ENCODE measurements at places on chromosomes 16 and 17.

DNA sequence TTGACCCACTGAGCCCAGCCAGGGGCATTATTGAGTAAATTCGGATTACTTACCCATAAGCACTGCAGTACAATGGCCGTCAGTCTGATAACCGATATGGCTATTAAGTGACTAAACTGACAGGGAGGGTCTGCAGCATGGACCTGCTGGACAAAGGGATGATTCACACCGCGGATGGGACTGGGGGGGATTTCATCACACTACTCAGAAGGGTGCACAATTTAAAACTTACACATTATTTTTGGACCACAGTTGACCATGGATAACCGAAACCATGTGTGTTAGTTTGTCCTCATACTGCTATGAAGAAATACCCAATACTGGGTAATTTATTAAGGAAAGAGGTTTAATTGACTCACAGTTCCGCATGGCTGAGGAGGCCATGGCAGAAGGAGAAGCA lies 106.5 kb downstream of the ABCC6 start:
- DNase-seq, result no peak

DNA sequence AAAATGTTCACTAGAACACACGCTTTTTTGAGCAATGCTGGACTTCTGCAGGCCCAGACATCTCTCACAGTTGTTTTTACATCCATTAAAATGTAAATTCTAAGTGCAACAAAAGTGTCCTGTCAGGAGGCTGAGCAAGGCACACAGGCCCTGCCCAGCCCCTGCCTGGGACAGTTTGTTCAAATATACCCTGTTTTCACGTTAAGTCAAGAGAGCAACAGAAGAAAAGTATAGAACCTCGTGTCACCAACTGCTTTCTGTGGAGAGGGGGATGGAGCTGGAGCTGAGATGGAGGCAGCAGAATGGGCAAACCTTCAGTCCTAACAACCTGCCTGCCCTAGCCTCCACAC lies 4.3 kb upstream of the HOXB2 start:
- DNase-seq, result no peak

DNA sequence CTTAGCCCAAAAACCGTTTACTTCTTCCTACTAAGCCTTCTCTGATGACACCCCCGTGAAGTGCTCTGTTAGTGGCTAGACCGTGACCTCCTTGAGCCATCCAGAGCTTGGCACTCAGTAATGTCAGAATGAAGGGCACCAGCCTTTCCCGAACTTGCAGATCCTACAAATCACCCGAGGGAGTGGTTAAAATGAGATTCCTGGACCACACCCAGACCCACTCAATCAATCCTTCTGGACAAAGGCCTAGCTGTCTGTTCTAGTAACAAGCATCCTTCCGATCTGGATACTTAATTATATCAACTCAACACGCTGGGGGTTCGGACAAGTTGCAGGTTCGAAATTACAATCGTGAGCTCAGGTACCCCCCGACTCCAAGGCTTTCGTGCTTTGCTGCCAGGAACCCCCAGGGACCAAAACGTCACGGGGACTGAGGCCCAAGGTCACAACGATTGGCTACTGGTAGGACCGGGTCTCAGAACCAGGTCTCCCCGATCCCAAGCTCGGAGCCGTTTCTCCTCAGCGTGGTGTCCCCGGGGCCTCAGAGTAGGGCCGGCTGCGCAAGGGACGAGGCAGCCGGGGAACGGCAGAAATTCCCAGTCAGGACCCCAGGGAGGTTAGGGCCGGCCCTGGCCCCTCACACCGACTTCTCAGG lies 527 bp downstream of the CIAPIN1 start:
- peak; percentile 43 for DNase-seq

DNA sequence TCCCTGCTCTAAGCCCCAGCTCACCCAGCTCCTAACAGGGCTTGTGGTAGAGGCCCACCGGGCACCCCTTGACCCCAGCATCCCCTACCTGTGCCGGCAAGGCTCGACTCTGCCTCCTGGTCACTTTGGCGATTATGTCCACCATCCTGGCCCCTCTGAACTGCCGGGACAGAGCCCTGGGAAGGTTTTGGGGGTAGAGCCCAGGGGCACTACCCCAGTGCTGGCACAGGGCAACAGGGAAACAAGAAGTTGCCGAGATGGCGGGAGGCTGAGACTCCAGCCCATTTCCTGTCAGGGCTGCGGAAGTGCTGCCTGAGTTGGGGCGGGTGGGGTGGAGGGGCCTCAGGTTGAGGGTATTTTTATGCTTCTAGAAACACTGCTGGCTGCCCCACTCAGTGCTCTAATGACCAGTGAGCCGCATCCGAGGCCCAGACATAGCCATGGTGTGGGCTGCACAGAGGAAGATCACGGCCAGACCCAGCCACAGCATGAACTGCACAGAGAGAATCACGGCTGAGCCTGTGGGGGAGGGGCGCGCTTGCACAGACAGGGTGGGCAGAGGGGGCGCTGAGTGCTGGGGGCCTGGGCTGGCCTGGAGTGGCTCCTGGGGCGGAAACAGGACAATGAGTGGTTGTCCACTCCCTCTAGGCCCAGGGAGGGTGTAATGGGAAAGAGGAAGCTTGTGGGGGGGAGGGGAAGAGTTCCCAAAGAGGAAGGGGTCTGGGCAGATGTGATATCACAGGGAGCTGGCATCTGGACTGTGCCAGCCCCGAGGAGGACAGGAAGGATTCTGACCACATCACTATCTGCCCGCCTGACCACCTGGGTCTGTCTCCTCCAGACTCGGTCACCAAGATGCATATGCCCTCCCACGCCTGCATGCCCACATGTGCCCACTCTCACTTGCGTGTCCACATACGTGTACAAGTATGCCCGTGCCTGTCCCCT lies 22.3 kb downstream of the ARHGAP27 start:
- DNase-seq, result peak; percentile 87

DNA sequence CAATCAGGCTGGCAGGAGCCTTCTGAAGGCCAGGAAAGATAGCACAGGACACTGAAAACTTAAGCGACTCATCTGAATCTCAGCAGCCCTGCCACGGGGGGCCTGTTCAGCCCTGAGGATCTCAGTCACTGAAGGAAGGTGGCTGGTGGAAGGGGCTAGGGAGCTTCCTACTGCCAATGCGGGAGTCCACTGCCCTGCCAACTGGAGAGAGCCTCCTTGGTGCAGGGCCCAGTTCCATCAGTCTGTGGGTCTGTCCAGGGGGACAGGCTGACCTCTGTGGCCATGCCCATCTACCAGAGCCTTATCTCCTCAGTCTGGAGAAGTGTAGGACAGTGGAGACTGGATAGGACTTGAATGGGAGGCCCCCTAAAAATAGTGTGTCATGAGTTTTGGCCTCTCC lies 1851.6 kb downstream of the TP53TG3F start:
- no peak for DNase-seq

Data from GM19239 (cell line).